ENCODE measurements at places on chromosomes 1 and 21.

DNA sequence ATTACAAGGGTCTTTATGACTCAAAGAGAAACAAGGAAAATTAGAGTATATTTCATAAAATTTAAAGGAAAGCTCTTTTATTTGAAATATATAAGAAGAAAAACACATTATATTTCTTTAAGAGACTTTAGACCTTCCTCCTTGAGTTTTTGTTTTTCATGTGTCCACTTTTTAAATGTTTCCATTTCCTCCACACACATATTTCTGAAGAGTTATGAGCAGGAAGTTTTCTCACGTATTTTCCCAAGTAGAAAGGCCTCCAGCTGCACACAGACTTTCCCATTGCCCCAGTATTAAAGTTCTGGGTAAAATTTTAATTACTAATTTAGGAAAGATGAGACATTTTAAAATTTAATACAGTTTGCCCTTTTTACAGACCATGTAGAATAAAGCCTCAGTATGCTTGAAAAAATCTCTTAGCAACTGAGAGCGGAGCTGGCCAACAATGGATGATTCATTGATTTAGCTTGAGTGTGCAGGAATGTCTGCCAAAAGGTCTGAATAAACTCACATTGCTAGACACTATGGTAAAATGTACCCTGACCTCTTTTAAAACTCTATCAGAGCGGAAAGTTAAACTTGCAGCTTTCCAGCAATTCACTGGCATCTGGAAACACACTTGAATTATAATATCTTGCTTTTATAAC, 57.9 kb downstream of the DDAH1 start:
- peak; percentile 70 for DNase-seq

DNA sequence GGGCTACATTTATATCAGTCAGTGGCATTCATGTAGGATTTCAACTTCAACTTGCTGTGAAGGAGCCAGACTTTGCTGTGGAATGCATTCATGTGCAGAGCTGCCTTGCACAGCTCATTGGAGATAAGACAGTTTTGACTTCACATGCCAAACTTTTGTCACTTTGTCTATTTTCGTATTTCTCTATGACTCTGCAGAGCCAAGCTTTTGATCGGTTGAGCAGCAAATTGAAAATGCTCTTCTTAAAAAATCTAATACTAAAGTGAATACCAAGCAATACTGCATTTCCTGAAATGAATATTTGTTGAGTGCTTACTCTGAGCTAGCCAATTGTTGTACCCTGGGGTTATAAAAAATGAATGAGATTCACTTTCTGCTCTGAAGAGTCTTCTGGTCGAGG, 388.7 kb downstream of the ST6GALNAC3 start:
- DNase-seq: no peak

- no peak for DNase-seq
Measured at GRCh38 chr1:228776449-228776848, 41.2 kb downstream of the RHOU start.

GRCh38 chr1:12615159-12615864, 2.7 kb downstream of the DHRS3 start:
- DNase-seq: no peak

All from fibroblast of skin of left quadriceps (primary cell).